ENCODE measurements at places on chromosomes 13 and 19.
A peak's percentile ranks its signal among the peaks of the same experiment; 100 is the strongest.

DNA sequence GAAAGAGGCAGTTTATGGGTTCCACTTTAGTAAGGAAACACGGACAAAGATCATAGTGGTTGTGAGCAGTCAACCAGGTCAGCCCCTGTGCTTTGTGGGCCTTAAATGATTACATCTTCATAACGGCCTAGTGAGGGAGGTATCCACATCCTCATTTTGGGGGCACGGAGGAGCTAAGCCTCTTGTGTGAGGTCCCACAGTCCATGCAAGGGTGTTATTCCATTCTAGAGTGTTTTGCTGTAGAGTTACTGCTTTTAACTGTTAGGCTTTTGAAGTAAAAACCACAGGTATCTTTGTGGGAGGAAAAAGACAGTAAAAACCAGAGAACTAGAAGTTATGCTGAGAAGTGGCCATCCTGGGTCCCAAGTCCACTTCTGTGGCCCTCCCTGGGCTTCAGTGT, 4.0 kb downstream of the NOP53 start:
- no peak for DNase-seq

DNA sequence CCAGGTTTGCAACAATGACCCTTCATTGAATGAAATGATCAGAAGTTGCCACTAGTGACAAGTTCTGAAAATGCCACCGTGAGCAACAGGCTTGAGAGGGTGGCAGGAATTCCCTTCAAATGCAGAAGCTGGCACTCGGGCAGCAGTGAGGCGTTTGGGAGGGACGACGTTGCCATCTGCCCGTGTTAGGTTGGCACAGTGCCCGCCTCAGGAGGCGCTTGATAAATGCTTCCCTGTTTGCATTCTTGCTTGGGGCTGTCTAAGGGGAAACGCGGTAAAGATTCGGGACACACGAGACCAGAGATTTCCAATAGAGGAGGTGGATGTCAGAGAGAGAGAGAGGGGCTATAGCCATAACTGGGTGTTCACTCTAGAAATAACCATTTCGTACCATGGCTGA, 101.9 kb downstream of the TEX29 start:
- no peak for DNase-seq

- DNase-seq, result no peak
Observed at GRCh38 chr13:83007226-83007625, 875.0 kb downstream of the SLITRK1 start.

DNA sequence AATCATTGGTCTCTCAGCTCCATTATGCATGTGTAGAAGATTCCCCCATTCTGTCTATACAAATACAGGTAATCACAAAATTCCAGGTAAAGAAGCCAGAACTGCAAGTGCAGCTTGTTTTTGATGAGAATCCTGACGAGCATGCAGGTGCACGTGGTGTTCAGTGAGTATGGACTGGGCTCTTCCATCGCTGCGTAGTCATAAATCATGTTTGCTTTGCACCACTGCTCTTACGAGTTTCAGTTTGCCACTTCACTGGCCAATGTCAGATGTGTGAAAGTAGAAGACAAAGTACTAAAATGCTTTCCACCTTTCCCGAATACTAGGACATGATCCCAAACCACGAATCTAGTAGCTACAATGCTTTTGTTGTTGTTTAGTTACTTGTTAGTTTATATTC, 390.7 kb downstream of the LIG4 start:
- no peak for DNase-seq

DNA sequence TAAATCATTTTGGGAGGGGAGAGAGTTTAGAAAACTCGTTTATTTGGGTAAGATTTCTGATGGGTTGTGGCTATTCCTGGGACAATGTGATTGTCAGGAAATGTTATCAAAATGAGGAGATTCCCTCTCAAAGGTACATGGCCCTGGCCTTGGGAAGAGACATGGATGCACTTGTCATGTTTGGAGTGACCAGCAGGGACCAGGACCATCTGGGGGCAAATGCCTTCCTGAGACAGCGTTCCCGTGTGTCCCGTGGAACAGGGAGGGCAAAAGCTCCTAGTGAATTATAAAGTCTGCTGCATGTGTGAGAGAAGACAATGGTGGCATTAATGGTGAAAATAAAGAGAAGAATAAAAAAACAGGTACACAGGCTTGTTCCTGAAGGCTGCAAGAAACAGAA, 317.3 kb downstream of the ZNF536 start:
- no peak for DNase-seq

DNA sequence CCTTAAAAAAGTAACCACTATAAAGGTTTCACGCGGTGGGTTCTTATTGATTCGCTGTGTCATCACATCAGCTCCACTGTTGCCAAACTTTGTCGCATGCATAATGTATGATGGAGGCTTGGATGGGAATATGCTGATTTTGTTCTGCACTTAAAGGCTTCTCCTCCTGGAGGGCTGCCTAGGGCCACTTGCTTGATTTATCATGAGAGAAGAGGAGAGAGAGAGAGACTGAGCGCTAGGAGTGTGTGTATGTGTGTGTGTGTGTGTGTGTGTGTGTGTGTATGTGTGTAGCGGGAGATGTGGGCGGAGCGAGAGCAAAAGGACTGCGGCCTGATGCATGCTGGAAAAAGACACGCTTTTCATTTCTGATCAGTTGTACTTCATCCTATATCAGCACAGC, 30.6 kb downstream of the FGF9 start:
- DNase-seq, result no peak

- no peak for DNase-seq
Observed at GRCh38 chr13:53052675-53053074, 24.1 kb downstream of the OLFM4 start.

DNA sequence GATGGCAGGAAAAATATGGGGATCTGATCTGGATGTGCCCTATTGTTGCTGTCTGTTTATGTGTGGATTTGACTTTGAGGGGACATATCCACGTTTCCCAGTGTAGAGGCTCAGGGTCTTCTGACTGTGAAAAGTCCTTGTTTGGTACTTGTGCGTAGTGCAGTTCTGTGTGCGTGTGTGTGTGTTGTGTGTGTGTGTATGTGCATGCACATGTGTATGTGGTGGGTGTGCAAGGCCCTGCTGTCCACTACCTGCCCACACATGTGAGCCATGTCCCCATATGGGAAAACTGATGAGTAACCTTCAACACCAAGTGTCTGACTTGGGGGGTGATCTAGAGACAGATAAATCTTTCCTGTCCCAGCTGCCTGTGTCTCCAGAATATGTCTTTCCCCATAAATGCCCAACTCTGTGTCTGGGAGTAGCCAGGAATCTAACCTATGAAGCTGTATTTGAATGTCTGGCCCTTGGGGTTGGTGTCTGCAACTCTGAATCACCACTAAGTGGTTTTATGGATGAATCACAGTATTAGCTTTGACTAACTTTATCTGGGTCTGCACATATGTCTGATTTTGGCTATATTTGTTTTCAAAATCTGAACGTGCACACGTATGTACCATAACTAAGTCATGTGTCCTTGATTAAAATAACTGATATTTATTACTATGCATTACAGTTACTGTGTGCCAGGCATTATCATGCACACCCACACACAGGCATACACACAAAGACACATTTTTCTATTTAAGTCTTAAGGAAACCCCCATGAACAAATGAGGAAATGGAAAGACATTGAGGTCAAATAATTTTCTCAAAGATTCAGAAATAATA, 17.4 kb downstream of the KLK2 start:
- peak; percentile 92 for DNase-seq

- no peak for DNase-seq
Observed at GRCh38 chr13:108755083-108755482, 125.7 kb downstream of the MYO16 start.

GRCh38 chr19:46068345-46069258, 27.8 kb upstream of the IGFL4 start:
- DNase-seq, result peak; percentile 94

DNA sequence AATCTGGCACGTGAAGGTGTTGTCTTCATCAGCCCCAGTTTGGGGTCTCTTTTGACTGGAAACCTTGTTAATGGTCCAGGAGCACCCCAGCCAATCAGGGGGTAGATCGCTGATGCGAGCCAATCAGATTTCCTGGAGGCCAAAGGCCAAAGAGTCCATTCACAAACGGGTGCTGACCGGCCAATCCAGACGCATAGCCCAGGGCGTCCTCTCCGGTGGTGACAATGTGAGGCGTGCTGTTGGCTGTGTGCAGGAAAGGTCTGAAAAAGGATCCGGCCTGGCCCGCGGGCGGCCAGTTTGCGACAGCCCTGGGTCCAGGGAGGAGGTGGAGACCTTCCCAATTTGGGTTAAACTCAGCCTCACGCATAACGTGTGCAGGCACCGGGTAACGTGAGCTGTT, 3.1 kb downstream of the MAST3 start:
- DNase-seq, result no peak

DNA sequence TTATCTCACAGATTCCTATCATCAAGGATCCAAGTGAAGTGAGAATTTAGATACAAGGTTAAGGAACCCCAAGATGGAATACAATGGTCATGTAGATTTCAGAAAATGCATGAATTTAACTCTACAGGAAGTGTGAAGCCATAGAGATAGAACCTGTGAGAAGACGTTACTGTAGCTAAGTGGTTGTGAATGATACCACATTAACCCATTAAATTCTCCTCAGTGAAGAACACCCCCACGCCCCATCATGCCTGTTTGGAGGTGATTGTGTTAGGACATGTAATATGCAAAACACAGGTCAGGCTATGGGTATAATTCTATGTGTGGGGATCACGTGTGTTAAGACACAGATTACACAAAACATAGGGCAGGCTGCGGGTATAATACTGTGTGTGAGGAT, 1166.7 kb downstream of the EFNB2 start:
- DNase-seq, result no peak

GRCh38 chr19:3381701-3382372, 15.5 kb downstream of the NFIC start:
- DNase-seq, result no peak

DNA sequence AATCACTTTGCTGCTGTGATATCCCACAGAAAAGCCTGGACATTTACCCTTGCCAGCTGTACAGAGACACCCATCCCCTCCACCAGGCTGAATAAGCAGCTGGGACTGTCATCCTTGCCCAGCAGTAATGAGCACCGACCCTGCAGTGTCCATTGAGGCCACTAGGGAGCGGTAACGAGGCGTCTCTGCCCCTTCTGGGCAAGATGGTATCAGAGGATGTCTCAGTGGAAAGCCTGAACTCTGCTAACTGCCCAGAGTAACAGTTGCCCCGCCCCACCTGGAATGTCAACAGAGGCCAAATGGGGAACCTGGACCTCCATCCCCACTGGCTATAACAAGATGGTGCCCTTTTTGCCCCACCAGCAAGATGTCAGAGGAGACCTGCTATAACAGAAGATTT, 22.8 kb upstream of the CEACAM20 start:
- DNase-seq, result peak; percentile 60

GRCh38 chr13:97540696-97541095, 106.7 kb downstream of the RAP2A start:
- no peak for DNase-seq

- peak; percentile 41 for DNase-seq
Observed at GRCh38 chr13:75102001-75102716, 379.8 kb downstream of the TBC1D4 start.
